ENCODE measurements at places on chromosomes 11 and 22. TPM values are rescaled to one million over a fixed set of nuclear protein-coding genes. Genes with fewer than 3 reads are reported as not detected.

Gene SLC25A18
- 2.2 TPM for total RNA-seq

Gene BTG4
- not detected for total RNA-seq

Gene EMID1
- 0.40 TPM for total RNA-seq

Gene GGT1
- 1.2 TPM for total RNA-seq

Gene HBB
- total RNA-seq = 61.2 TPM

Gene MMP1
- not detected for total RNA-seq

Gene RFPL2
- not detected for total RNA-seq

Gene FAM118A
- 20.7 TPM for total RNA-seq

Gene RFPL3
- not detected for total RNA-seq

Gene BUD13
- total RNA-seq = 7.2 TPM

Gene FBLN1
- total RNA-seq = 93.3 TPM

Gene TRIM49B
- not detected for total RNA-seq

Gene OR2AT4
- total RNA-seq = not detected

Gene KREMEN1
- total RNA-seq = 68.2 TPM

Gene FGF3
- total RNA-seq = not detected

Gene NLRP6
- total RNA-seq = 0.32 TPM

Gene VPREB1
- total RNA-seq = not detected

Gene CRYBA4
- total RNA-seq = not detected

Gene OR51E2
- not detected for total RNA-seq

Gene CHRM4
- total RNA-seq = not detected

Gene MOGAT2
- 0.17 TPM for total RNA-seq

Gene CD3D
- total RNA-seq = 1.6 TPM

Gene BATF2
- total RNA-seq = 1.2 TPM

Gene KIAA1671
- total RNA-seq = 11.6 TPM

Gene TBX10
- total RNA-seq = 0.37 TPM

Gene PKDREJ
- total RNA-seq = not detected

Gene LDLRAD3
- 1.6 TPM for total RNA-seq

Gene FOLR2
- total RNA-seq = 21.9 TPM

Gene OR4A16
- not detected for total RNA-seq

Gene CD82
- total RNA-seq = 58.0 TPM

Gene CASP5
- total RNA-seq = not detected

Gene C11orf86
- total RNA-seq = not detected
